KBM-7 (cell line): ENCODE measurements at places on chromosomes 5 and 9.

DNA sequence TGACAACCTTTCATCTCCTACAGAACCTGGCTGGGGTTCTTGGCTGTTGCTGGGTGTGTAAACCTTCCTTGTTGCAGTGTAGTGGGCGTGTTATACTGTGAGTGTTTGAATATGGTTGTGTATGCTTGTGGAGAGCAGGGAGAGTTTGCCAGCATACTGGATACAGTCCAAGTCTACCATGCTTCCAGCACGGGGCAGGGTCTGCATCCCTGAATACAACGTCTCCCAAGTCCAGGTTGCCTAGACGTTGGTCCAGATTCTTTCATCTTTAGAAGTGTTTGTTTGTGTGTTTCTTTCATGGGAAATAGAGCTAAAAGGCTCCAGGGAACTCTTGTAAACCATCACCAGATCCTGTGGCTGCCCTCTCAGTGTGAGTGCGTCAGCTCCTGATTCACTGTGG is 46.4 kb downstream of the SYK start:
- DNase-seq: no peak

GRCh38 chr9:100112677-100113336 is 13.8 kb downstream of the INVS start:
- no peak for DNase-seq

- no peak for DNase-seq
Measured at GRCh38 chr5:156380848-156381247, 53.9 kb downstream of the SGCD start.

DNA sequence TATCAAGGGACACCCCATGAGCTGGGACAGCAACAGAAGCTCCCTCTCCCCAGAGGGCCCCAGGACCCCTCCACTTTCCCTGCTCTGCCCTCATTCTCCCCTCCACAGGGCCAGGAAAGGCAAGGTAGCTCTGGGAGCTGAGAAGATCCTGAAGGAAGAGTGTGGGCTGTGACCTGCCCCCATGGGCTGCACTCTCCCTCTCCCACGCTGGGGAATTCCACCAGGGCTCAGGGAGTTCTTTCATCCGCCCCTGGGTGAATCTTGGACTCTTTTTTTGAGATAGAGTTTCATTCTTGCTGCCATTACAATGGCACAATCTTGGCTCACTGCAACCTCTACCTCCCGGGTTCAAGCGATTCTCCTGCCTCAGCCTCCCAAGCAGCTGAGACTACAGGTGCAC is 73.8 kb downstream of the C9orf50 start:
- DNase-seq: no peak

- no peak for DNase-seq
Measured at GRCh38 chr9:86508208-86508903, 154.1 kb upstream of the TUT7 start.

DNA sequence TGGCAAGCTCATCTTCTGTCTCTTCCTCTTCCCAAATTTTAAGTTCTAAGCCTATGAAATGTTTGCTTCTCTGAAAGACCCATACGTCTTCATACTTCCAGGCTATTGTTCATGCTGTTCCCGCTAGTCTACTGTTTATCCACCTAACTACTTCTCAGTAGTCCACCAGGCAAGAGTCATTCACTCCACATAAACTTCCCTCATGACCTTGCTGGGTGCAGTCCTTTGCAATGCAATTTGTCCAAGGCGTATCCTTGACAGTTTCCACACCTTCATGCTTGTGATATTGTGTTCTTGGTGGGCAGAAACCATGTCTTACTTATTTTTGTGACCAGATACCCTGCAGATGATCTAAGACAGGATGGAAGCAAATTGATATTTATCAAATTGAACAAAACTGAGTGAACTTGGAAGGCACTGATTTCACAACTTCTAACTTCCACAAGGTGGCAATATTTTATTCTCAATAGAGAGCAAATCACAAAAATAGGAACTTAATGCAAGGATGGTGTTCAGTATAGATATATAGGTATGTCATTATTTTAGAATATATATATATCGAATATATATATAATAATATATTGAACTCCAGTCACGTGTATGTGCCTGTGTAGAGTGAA is 30.3 kb downstream of the TYRP1 start:
- DNase-seq: no peak

DNA sequence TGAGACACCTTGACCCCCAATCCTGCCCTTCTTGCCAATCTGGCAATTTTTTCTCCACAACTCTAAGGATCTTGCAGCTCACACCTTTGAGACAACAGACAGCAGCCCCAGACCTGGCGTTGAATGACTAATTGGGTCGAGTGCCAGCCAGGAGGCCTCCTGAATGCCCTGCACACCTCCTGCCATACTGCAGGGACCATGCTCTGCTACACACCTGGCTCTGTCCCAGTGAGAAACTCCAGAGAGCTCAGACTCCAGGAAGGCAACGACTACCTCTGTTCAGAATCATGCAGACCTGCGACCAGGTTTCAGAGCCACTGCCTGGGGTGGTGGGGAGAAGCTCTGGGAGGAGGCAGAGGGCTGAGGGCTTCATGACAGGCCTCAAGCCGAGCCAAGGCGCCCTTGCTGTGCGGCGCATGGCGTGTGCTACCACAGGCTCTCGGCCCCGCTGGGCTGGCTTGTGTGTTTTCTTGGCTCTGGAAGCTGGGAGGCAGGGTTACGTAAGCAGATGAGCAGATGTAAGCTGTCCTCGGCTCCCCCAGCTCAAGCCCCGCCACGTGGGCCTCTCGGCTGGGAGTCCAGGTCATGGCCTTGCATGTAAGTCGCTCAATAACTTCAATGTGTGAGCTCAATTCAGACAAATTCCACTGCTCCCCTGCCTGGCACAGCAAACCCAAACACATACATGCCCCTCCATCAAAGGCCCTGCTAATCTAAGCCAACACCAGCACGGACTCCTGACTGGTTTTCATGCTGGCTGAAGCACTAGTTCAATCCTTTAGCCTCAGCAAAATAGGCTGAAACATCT is 27.5 kb downstream of the B4GALT1 start:
- DNase-seq: peak; percentile 63

GRCh38 chr5:160166069-160166972 is 47.1 kb upstream of the PWWP2A start:
- no peak for DNase-seq

GRCh38 chr5:110807169-110807568 is 68.4 kb downstream of the SLC25A46 start:
- DNase-seq: no peak

DNA sequence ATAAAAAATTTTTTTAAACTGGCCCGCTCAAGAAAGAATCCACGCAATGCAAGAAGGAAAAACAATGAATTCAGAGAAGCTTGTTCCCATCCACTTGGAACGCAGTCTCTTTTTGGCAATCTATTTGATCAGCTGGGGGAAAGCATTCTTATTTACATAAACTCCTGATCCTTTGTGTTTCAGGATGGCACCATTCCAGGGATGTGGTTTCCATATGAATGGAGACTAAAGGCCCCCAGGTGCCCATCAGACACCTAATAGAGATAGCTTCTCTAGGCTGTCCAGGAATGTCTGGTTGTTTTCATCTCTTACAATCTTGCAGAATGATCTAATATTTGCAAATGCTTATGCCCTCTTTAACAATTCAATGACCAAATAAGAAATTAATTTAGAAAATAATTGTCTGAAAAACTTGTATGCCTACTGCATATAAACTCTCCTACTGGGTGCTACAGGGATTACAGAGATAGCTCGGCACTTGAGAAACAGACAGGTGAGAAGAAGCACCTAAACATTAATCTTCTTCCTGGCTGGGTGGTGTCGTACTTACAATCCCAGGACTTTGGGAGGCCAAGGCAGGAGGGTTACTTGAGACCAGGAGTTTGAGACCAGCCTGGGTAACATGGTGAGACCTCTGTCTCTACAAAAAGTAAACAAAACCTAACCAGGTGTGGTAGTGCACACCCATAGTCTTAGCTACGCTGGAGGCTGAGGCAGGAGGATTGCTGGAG is 3.0 kb upstream of the RASGRF2 start:
- DNase-seq: no peak

DNA sequence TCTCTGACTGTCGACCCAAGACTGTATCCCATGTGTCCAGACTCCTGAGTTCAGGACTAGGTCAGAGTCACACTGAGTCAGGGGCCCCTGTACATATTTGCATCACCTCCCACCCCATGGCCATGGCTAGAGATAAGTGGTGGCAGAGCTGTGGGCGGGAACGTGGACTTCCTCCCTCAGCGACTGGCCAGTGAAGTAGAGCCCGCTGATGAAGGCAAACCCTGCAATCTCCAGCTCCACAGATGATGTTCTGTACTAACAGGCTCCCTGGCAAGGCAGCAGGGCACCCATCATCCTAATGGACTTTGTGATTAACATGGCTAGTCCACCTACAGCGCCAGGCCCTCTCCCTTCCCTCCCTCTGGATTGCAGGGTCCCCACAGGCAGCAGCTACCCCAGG is 110.5 kb upstream of the LRRTM2 start:
- no peak for DNase-seq

- DNase-seq: no peak
Measured at GRCh38 chr9:92631452-92632343, 38.2 kb downstream of the IPPK start.

DNA sequence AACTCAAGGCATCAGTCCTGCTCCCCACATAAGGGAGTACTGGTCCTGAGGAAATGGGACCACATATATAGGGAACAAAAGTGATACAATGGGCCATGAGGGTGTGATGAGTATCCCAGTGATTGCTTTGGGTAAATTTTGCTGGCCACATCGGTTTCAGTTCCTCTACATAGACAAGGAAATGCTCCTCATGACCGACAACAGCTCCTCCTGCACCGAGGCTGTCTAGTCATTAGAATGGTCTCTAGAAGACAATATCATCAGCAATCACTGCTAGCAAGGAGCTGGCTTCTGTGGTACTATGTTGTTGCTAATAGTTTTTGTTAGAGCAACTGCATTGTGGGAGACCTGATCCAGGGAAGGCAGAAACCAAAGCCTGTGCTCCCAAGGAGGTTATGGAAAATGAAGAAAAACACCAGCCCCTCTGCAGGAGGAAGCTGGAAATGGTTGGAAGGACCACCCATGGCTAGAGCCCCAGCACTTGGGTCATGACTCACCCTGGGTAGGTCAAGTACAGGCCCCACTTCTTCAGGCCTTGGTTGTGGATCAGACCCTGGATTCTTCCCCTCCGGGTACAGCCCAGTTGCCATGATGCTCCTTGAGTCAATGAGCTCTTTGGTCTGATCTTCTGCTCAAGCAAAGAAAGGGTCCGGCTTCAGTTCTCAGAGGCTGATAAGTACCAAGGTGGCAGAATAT is 3.4 kb upstream of the CTSL start:
- no peak for DNase-seq

- no peak for DNase-seq
Measured at GRCh38 chr9:128296340-128297220, 20.5 kb downstream of the SWI5 start.
